ENCODE measurements at places on chromosomes 12 and 14.

DNA sequence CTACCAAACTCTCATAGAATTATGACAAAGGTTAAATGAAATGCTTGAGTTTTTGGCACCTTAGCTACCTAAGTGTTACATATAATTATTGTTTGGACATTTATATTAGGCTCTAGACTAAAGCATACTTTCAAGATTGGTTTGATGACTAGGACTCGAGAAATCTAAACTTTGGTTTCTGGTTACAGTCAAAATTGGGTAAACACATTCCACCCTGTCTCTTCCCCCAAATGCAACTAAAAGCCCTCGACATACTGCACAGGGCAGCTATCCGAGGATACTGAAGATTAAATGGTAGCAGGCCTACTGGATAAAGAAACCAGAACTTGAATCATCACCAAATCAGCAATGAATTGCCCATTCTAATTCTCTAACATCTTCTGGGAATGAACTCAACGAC, 369.1 kb downstream of the PRKD1 start:
- peak; percentile 25 for DNase-seq

DNA sequence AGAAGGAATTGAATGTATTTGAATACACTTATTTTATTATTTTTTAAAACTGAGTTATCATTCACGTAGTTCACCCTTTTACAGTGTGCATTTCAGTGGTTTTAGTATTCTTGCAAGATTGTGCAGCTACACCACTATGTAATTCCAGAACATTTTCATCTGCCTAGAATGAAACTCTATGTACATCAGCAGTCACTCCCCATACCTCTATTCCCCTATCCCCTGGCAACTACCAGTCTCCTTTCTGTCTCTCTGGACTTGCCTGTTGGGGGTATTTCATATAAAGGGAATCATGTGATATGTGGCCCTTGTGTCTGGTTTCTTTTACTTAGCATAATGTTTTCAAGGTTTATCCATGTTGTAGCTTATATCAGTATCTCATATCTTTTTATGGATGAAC, 96.8 kb downstream of the BORCS5 start:
- DNase-seq: no peak

DNA sequence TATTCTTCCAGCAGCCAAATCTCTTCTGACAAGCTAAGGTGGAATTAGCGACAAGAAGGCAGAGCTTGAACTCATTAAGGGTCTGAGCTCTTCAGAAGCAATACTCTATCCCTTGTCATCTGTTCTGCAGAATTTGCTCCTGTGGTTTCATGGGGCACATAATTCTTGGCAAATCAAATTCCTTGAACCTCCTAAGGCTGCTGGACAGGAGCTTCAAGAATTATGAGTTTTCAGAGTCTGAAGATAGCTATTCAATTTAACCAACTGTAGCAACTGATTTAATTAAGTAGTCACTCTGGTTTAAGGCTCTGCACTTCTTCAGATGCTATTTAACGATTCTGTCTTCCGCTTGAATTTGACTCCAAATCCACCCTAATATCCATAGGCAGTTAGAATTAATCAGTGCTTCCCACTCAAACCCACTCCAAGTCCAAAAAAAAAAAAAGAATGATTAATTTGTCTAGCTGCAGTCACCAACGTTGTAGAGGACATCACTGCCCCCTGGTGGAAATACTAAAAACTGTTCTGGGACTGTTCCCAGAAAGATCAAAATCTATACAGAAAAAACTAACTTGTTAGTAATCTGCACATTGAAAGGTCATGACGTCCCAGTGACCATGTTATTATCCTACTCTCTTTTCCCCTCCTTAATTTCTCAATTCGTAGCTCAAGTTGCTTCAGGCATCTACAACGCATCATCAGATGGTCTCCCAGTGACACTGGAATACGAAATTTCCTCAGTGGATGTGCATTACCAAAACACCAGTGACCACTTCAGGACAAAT, 169.9 kb downstream of the KIF21A start:
- peak; percentile 4 for DNase-seq

DNA sequence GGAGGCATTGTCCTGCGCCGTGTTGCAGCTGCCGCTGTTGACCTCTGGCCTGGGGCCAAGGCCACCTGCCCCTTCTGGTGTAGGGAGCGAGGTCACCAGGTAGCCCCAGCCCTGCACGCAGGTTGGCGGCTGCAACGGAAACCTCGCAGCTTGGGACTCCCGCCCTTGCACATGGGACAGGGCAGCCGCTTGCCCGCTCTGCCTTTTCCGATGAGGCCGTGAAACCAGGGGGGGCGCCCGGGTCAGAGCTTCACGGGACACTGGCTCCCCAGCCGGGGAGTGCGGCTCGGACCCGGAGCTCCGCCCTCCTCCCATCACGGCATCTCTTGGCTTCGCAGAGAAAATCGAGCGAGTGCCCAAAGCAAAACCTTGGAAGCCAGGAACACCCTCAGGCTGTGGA, 25.4 kb downstream of the DNAH10 start:
- DNase-seq: no peak

DNA sequence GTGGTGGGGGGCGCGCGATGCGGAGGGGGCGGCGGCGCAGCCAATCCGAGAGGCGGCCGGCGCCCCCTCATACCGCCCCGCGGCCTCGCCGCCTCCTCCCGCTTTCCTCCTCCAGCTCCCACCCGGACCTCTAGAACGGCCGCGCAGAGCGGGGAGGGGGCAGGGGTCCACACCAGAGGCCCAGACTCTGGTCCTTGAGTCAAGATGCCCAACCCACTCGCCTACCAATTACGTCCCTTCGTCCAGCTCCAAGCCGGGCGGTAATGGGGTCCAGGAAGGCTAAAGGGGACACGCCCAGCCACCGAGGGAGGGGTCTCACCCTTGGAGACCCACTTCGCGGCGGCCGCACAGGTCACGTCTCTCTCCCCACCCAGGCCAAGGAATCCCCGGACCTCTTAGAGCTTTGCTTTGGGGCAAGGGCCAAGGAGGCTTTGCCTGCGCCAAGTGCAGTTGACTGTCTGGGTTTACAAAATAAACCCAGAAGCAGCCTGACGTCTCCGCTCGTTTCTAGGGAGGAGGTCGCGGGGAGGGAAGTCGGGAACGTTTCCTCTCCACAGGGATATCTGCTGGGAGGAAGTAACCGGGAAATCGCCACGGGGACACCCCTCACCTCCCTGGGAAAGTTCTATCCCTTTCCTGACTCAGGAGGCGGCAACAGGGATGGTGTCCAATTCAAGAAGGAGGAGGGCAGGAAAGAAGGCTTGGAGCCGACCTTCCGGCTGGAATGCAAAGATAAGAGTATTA, 394 bp upstream of the AMIGO2 start:
- no peak for DNase-seq

GRCh38 chr14:78674820-78675219, 504.6 kb downstream of the NRXN3 start:
- DNase-seq: no peak

- DNase-seq: no peak
Measured at GRCh38 chr14:104082807-104083206, 2.7 kb upstream of the ASPG start.

DNA sequence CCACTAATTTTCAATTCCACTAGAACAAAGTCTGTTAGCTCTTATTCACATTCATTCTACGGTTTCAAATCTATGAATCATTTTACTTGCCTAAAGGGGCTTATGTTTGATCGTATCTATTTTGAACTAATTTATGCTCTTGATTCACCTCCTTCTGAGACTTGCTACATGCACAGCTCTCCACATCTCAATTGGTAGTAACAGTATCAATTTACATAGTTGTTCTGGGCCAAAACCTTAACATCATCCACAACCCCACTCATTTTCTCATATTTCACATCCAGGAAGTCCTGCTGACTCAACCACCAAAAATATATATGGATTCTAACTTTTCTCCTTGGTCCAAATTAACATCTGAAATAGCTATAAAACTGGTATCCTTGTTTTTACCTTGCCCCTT, 208.6 kb downstream of the RASSF9 start:
- DNase-seq: peak; percentile 58

- DNase-seq: no peak
Measured at GRCh38 chr14:57071639-57072038, 197.1 kb downstream of the EXOC5 start.

GRCh38 chr12:104667139-104667538, 210.4 kb downstream of the CHST11 start:
- DNase-seq: no peak

DNA sequence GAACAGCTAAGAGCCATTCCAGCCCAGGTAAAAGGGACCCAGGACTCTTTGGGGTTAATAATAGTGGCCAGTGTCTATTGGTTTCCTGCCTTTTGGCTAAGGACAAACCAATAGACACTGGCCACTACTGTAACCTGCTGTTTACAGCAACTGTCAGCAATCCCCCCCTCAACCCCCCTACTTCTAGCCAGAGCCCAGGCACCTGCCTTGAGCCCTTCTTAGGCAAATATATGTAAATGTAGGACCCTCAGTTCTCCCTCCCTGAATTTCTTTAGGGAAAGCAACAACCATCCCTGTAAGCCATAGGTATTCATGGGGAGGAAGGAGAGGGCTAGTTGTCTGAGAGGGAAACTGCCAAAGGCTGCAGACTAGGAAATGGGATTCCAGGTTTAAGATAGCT, 22.3 kb downstream of the HOXC4 start:
- DNase-seq: no peak

DNA sequence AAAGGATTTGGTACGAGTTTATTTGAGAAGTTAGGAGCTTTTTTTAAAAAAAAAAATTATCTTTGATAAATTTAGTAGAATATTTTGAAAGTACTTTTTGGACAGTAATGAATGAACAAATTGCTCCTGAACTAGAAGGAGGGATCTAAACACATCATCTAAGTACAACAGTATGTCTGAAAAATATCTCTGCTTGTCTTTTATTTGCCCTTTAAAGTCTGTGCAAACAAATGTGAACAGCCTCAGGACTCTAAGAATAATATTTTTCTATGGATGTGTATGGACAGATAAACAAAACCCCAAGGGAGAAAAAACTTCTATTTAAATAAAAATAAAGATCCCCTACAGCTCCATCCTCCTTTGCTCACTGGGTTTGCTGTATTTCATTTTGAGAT, 19.5 kb downstream of the FBXL14 start:
- DNase-seq: no peak

- no peak for DNase-seq
Measured at GRCh38 chr12:62458626-62459025, 8.0 kb upstream of the MON2 start.

DNA sequence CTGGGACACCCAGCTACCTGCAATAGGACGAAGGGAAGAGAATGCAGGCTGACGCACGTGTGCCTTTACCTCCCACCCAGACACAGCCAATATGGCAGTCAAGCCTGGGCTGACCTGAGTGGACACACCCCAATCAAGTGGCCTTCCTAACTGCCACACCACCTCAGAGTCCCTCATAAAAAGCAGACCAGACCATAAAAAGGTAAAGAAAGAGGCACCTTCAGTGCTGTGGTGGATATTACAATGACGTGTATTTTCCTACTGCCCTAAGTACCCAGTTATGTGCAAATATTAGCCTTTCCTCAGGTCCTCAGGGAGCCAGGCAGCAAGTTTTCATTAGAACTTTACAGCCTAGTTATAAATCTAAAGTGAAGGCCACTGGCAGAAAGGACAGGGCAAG, 75.8 kb downstream of the KCNK10 start:
- DNase-seq: no peak
